Activated CD4-positive, alpha-beta memory T cell treated with anti-CD3 and anti-CD28 coated beads, Interleukin-2, amount 10 ng/mL, durations not matched to agents 7 days and 5 days (primary cell): ENCODE measurements at places on chromosomes 3 and 15. TPM values are rescaled to one million over a fixed set of nuclear protein-coding genes. Genes with fewer than 3 reads are reported as not detected.

DNA sequence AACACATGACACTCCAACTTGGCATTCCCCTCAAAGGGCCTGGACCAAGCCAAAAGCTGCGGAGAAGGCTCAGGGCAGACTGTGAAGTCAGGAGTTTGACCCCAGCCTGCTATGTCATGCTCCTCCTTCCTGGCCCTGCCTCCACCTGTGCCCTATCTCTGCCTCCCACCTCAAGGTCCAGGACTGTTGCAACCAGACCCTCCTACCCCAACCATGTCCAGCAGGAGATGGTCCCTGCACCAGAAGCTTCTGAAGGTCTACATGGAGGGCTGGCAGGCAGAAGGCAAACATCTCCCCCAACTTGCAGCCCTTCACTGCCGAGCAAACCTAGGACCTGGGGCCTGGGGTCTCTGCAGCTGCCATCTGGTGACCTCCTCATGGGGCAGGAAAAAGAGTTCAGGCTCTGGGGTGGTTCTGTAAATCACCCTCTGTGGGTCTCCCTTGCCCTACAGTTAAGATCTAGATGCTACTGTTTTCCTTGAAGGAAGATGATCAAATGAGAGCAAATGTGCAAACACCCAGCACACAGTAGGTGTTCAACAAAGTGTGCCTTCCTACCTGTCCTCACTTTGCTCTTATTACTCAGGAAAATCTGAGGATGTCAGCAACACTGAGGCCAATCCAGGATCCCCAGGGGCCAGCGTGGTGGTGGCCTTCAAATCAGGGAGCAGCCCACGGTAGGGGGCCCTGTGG lies 11.5 kb upstream of the CSK start:
- no peak overlapping the region for H3K4me3 ChIP-seq
- H3K36me3 ChIP-seq, result no peaks in the 10 kb centered on the region
- H3K27ac ChIP-seq, result no peak overlapping the region
- H3K27me3 ChIP-seq, result peaks cover 8% of the 10 kb centered on the region

SEC62 gene
- total RNA-seq, result 57.9 TPM

- H3K4me3 ChIP-seq, result no peak overlapping the region
- no peak for DNase-seq
- no peaks in the 10 kb centered on the region for H3K36me3 ChIP-seq
- H3K27me3 ChIP-seq, result no peaks in the 10 kb centered on the region
- no peak overlapping the region for H3K27ac ChIP-seq
- peaks cover 35% of the 10 kb centered on the region for H3K4me1 ChIP-seq
These were observed 111.7 kb downstream of the FOXB1 start for GRCh38 chr15:60115579-60116380.

DNA sequence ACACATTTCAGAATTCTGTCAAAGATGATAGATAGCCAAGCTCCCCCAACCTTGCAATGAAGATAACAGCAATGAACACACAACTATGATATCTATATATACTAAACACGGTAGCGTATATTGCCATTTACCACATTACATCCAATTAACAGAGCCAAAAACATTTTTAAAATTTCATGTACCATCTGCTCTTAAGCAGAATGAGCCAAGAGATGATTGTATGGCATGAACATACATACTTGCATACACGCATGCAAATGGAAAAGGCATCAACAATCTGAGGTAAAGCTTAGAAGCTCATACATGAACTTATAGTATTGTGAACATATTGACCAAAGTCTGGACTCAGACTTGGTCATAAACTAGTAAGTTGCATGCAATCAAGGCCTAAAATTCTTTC lies 712.9 kb upstream of the GOLIM4 start:
- H3K27me3 ChIP-seq, result no peaks in the 10 kb centered on the region
- H3K36me3 ChIP-seq, result no peaks in the 10 kb centered on the region
- no peak for DNase-seq
- H3K4me3 ChIP-seq, result no peak overlapping the region

- H3K27me3 ChIP-seq, result peaks cover 52% of the 10 kb centered on the region
- no peaks in the 10 kb centered on the region for H3K36me3 ChIP-seq
- no peak overlapping the region for H3K4me3 ChIP-seq
- no peaks in the 10 kb centered on the region for H3K4me1 ChIP-seq
These were observed 42.9 kb downstream of the SEMA5B start for GRCh38 chr3:122984650-122985049.

DNA sequence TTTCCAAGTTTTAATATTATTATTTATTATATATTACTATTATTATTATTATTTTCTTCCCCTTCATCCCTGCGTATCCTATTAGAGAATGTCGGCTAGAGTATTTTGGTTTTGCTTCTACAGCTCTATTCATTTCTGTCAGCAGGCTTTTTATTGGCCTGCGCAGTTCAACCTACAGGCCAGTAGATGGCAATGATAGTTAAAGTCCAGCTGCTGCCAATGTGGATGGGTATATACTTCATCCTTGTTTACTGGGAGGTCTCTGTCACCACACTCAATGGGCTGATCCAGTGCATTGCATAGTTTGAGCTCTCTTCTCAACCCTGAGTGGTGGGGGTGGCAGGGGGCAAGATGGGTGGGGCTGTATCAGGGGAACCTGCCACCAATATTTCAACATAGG lies 799.8 kb downstream of the NSUN3 start:
- no peaks in the 10 kb centered on the region for H3K27me3 ChIP-seq
- H3K4me3 ChIP-seq, result no peak overlapping the region
- H3K4me1 ChIP-seq, result no peaks in the 10 kb centered on the region
- no peaks in the 10 kb centered on the region for H3K36me3 ChIP-seq
- no peak for DNase-seq

GRCh38 chr3:116270056-116270455 lies 175.2 kb downstream of the LSAMP start:
- no peaks in the 10 kb centered on the region for H3K4me1 ChIP-seq
- no peaks in the 10 kb centered on the region for H3K36me3 ChIP-seq
- no peaks in the 10 kb centered on the region for H3K27me3 ChIP-seq
- H3K4me3 ChIP-seq, result no peak overlapping the region
- H3K27ac ChIP-seq, result no peak overlapping the region
- no peak for DNase-seq

- no peak for DNase-seq
These were observed 57.2 kb downstream of the KIF9 start for GRCh38 chr3:47225310-47225906.
